ENCODE measurements at places on chromosomes 13 and 19.
A peak's percentile ranks its signal among the peaks of the same experiment; 100 is the strongest.

GRCh38 chr13:62321139-62321538 is 905.5 kb upstream of the PCDH20 start:
- no peak for DNase-seq

- no peak for DNase-seq
These were observed 9.9 kb downstream of the LYPD3 start for GRCh38 chr19:43455321-43456113.

DNA sequence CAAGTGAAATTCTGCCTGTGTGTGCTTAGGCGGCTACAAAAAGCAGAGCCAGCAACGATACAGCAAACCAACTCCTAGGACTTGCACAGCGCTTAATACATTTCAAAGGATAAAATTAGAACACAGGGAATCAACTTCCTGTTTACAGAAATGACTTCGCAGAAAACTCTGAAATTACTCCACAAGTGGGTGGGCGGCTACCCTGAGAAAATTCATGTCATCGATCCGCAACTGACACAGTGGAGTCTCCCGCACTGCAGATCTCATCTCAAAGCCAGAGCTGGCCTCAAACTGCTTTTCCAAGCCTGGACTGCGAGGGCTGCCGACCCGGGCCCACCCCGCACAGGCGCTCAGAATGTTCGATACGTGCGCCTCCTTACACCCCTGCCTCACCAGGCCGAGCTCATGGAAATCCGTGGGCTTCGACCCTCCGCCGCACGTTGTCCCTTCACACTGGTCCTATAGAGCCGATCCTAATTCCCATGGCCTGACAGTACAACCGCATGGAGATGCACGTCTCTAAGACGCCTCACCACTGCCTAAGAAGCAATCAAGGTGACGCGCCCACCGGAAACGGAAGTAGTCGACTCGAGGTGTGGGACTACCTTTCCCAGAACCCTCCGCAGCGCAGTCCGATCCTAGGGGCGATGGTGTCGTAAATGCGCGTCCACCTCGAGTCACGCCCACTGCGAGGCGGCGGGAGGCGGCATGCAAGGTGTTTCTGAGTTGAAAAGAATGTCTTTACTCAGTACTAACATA is at the start of gene ZNF229:
TSS of gene ZNF229 (minus strand) at position 557 of the 759 bp plus-strand sequence. CDS start 5,625 bp downstream, outside the sequence.
- DNase-seq = peak; percentile 16

DNA sequence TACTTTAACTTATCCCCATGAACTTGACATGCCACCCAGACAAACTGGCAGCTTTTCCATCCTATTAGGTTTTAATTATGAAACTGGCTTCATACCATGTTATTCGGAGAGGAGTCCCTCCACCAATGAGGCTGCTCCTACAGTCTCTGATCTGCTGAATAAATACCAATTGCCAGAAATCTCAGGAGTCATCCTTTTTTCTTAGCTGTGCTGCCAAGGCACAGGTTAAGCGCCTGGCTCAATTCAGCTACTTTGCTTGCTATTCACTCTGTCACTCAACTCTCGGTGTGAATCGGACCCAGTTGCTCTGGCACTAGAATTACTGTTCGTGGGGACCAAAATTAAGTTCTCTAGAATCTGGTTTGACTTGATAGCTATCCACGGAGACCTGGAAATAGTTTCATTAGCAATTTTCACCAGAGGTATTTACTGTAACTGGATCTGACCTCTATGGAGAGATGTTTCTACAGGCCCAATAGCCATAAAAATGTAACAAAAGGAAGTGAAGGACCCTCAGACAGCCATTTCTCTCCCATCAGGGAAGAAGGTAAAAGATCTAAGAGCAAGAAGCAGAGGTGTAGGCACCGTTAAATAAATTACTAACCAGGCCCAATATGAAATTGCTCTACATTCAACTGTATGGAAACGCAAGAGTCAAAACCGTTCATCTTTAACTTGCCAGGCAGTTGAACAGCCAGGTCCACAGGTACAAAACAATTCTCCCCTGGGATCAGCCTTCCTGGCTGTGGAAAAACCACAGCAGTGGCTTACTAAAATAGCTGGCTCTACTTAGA is 5.4 kb downstream of the ZC3H4 start:
- no peak for DNase-seq

GRCh38 chr19:3740431-3740830 is 21.1 kb downstream of the APBA3 start:
- no peak for DNase-seq

- DNase-seq = peak; percentile 78
These were observed at the start of gene CARD8 for GRCh38 chr19:48255376-48256303. Gene CARD8 (minus strand): TSS chr19:48255912. CDS start chr19:48241020, 14,892 bp downstream.

- no peak for DNase-seq
These were observed 166.1 kb downstream of the LIG4 start for GRCh38 chr13:108049211-108049610.

GRCh38 chr13:58144616-58145015 is 513.1 kb downstream of the PCDH17 start:
- no peak for DNase-seq

GRCh38 chr19:6258812-6259311 is 20.9 kb downstream of the MLLT1 start:
- no peak for DNase-seq

GRCh38 chr13:112844879-112845278 is 124.1 kb upstream of the MCF2L start:
- no peak for DNase-seq
